Stimulated activated CD4-positive, alpha-beta T cell treated with anti-CD3 and anti-CD28 coated beads, Interleukin-12 subunit alpha, Interleukin-12 subunit beta, amount 100 ng/mL, for 4 hours (primary cell): ENCODE measurements at places on chromosomes 2 and 18.
A peak's percentile ranks its signal among the peaks of the same experiment; 100 is the strongest.

- DNase-seq = no peak
Measured at GRCh38 chr2:96092951-96093350, 23.4 kb downstream of the ADRA2B start.

DNA sequence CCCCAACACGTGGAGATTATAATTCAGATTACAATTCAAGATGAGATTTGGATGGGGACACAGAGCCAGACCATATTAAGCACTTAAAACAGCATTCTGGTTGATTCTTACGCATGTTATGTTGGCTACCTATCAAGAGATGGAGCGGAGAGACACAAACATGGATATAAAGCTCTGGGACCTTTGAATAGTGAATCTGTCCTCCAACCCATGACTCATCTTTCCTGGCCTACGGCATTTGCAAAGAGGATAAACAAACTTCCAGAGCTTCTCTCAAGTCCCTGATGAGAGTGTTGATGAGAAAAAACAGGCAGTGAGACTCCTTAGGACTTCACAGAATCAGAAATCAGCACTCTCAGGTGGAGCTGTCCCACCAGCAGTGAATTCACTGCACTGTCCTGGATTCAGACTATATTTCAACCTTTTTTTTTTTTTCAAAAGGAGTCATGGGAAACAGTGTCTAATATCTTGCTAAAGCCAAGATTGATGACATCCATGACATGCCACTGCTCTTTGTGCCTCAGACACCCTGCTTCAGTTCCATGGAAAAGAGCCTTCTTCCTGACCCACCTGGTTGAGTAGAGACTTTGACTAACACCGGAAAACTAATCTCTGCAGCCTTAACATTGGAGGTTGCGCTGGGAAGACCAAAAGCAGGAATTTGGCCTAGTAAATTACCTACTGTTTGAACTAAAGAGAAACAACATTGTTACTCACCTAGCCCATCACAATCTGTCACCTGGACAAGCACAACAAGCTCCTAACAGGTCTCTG is 62.1 kb upstream of the NPAS2 start:
- DNase-seq = no peak

- DNase-seq = no peak
Measured at GRCh38 chr2:101267671-101268656, 15.3 kb downstream of the CNOT11 start.

DNA sequence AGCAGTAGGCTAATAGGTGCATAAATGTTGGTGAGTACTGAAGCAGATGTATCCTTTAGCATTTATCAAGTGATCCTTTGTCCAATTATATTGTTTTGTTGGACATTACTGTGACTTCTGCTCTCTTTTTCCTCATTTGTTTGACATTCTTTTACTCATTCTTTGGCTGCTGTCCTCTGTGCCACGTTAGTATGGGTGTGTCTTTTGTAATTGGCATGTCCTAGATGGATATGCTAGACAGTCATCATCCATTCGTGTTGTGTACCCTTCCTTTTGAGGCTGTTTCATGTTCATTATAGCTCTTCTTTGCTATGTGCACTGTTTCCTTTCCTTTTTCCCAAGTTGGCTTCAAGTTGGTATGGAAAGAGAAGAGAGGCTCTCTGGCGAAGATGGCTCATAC is 284.7 kb downstream of the CYP26B1 start:
- no peak for DNase-seq

DNA sequence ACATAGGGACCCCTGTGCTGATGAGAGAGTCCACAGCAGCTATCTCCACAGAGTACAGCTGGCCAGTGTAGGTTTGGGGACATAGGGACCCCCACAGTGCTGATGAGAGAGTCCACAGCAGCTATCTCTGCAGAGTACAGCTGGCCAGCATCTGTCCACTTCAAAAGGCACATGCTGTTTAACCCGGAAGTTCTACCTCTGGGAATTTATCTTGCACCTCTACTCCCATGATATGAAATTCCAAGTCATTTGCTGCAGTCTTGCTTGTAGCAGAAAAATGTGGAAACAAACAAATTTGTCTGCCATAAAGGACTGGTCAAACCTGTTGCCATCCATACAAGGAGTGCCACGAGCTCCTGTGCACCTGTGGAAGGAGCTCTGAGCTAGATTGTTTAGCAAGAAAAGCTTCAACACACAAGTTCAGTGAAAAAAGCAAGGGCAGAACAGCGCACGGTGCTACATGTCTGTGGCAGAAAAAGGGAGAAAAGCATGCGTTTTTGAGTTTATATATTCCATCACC is 33.1 kb downstream of the LRRFIP1 start:
- no peak for DNase-seq

DNA sequence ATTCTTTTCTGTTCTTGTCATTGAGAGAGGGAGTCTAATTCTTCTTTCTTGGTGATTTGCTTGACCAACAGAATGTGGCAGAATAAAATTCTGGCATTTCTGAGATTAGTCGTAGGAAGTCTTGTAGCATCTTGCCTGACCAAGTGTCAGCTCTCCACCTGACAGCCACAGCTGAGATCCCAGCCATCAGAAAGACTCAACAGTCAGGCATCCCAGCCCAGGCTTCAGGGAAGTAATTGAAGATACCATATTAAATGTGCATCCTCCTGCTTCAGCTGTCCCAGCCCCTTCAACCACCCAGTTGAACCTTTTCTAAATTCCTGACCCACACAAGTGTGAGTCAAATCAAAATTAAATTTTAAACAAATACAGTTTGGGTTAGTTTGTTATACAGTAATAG is 208.3 kb downstream of the PIK3C3 start:
- no peak for DNase-seq

- DNase-seq = no peak
Measured at GRCh38 chr18:12443551-12443950, 35.8 kb downstream of the PRELID3A start.

GRCh38 chr18:42275138-42275535 is 320.1 kb downstream of the PIK3C3 start:
- DNase-seq = no peak

DNA sequence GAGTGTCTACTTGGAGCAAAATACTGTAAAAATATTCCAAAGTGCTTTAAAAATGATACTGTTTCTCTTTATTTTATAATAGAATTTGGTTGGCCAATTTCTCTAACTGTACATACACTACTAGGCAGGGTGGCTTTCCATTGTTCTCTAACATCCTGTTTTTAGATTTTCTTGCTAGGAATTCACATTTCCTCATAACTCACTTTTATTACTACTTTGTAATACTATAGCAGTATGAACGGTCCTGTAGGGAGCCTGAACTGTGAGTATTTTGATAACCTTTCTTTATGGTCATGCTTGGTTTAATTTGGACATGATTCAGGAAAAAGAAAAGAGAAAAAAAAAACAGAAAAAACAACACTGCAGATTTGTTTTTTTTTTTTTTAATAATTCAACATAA is 37.8 kb downstream of the GCG start:
- no peak for DNase-seq

GRCh38 chr18:26004832-26005231 is 85.6 kb downstream of the SS18 start:
- no peak for DNase-seq

DNA sequence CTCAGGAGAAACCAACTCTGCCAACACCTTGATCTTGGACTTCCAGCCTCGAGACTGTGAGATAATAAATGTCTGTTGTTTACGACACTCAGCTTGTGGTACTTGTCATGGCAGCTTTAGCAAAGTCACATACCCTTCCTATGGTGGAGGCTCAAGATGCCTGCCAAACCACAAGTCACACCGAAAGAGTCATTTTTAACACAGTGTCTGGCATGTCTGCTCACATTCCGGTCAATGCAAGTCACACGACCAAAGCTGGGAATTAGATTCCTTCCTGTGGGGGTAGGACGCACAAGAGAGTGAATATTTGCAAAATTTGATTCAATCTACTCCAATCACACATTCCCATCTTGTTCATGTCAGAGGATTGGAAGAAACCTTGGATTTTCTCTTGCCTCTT is 24.6 kb downstream of the KCNE4 start:
- no peak for DNase-seq

- no peak for DNase-seq
Measured at GRCh38 chr2:138333121-138333520, 168.4 kb upstream of the SPOPL start.

DNA sequence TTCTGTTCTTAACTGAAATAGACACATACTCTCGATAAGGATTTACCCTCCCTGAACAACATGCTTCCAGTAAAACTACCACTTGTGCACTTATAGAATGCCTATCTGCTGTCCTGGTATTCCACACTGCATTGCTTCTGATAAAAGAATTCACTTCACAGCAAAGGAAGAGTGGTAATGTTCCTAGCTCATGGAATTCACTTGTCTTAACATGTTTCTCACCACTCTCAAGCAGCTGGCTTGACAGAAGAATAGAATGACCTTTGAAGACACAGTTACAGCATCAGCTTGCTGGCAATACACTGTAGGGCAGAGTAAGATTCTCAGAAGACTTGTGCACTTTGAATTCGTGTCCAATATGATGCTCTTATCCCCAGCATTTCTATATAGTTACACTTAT is 524.1 kb upstream of the CNTNAP5 start:
- DNase-seq = no peak

- peak; percentile 16 for DNase-seq
Measured at GRCh38 chr18:61892683-61893308, at the start of gene RNF152. Gene RNF152, minus strand, starts transcription at chr18:61893007. Its CDS starts 76,544 bp downstream, at chr18:61816463.

DNA sequence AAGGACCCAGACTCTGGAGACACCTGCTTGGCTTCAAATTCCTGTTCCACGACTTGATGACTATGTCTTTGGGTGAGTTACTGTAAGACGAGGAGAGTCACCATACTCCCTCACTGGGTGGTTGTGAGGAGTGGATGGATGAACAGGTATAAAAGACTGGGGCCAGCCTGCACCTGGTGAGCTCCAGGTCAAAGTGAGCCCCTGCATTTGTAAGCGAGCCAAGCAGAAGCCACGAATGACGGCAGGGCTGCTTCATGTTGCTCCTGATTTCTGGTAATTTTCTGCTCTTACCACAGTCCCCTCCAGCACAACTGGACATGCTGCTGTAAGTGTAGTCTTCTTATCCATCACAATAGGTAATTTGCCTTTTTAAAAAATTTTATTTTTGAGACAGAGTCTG is 86.6 kb downstream of the POLR1A start:
- DNase-seq = no peak

DNA sequence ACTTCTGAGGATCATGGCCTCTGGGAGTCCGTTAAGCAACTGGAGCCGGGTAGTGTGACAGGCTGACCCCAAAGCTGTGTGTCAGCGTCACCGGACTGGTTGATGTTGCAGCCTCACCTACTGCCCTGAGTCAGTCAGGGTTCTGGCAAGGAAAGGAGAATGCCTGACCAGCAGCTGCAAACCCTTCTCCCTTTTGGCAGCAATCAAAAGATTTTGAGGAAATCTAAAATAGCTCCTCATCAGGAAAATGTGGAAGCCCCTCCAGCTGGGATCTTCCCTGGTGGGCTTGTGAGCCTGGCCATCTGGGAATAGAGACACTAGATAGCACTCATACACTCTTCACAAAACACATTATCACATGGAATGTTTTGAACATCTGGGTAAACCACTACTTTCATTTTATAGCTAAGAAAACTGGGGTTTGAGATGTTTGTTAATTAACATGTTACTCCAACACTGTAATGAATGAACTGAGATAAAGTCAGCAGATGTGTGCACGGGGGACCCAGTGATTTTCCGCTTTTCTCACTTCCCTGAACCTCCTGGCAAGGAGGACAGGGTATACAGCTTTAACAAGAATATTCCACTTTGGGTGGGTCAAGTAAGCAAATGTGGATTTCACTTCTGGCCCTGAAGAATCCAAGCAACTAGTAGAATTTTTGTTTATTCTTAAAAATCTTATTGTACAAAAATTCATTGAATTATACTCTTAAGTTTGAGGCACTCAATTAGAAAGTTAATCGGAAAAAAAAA is 24.7 kb downstream of the CLUL1 start:
- DNase-seq = no peak
